Fibroblast of skin of abdomen (primary cell): ENCODE measurements at places on chromosomes 2 and 18.

GRCh38 chr2:42813763-42814162 lies 21.4 kb upstream of the HAAO start:
- DNase-seq, result no peak

GRCh38 chr2:204072443-204073324 lies 136.1 kb downstream of the ICOS start:
- DNase-seq, result no peak

DNA sequence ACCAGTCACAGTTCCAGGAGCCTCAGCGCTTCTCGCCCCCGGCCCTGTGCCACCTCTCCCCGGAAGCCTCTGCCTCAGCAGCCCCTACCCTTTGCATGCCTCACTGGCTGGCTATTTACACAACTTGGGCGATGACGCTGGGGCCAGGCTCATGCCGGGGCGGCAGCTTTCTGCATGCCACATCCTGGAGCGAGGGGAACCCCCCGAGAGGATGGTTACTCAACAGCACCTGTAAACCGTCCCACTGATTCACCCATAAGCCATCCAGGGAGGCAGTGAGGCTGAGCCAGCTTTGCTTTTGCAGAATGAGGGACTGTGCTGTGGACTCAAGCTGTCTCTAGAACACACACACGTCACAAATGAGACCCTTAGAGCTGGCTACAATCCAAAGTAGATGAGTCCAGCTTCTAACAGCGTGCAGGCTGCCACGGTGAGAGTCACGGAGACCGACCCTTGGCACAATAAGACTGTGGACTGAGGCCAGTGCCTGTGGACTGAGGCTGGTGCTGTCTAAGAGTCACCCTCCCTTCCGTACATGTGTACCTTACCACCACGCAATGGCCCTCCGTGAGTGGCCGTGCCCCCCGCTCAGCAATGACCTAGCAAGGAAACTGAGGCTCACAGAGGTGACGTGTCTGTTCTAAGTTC lies 45.6 kb upstream of the ODC1 start:
- DNase-seq, result peak; percentile 5

GRCh38 chr2:39549000-39549399 lies 111.9 kb upstream of the MAP4K3 start:
- DNase-seq, result no peak

- DNase-seq, result no peak
These were observed 141.0 kb downstream of the RPIA start for GRCh38 chr2:88832311-88832991.

GRCh38 chr2:187552828-187553681 lies 1.2 kb downstream of the TFPI start:
- DNase-seq, result peak; percentile 52

DNA sequence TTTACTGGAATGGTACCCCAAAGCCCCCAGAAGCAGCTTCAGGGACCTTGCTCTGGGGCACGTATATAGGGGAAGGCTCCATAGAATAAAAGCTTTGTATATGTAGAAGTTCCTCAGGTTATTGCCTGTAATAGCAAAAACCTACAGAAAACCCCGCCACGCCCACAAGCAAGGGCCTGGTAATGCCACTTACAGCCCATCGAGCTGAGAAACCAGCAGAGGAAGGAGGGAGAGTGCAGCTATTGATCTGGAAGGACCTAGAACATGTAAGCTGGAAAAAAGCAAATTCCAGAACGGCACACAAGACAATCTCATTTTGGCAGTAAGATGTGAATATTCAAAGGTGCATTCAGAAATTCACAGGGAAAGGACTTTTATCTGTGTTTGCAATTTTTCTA lies 15.8 kb downstream of the HS1BP3 start:
- no peak for DNase-seq

DNA sequence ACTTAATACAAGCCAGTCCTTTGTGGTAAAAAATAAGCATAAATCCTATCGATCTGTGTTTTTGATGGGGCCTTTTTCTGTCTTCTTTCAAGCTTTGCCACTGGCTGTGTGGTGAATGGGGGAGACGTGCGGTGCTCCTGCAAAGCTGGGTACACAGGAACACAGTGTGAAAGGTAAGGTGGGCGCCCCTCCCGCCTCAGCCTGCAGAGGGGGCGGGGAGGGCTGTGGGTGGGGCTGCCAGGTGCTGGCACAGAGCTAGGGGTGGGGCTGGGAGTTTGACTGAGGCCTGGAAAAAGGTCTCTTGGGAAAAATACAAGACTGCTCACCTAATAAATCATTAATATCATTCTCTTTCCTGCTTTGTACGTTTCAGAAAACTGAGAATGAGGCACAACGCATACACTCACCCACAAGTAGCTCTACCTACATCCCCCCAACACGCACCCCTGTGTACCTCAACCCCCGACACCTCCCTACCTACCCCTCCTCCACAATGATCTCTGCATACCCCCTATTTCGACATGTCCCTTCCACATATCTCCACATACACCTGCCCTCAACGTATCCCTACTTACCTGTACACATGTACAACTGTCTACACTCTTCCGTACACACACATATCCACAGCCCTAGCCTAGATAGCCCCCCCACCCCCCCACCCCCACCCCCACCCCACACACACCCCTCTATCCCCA lies 129.7 kb upstream of the TTC39C start:
- DNase-seq, result no peak

DNA sequence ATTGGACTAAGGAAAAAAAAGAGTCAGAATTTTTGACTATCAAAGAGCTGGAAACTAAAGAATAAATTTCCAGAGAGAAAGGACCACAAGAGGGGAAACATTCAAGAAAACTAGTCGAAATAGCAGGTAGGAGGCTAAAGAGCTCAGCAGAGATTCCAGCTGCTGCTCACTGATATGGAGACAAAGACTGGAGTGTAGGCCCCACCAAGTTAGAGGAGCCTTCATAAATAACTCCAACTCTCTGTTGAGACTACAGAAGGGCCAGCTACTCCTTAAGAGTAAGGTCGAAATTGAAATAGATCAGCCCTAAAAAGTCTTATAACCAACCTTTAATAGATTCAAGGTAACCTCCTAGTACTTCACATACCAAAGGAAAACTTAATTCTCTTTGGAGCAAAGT lies 31.1 kb downstream of the SS18 start:
- no peak for DNase-seq

GRCh38 chr2:63673865-63674533 lies 85.2 kb downstream of the MDH1 start:
- no peak for DNase-seq

- peak; percentile 85 for DNase-seq
These were observed 47.6 kb upstream of the ZNF521 start for GRCh38 chr18:25399554-25399953.

DNA sequence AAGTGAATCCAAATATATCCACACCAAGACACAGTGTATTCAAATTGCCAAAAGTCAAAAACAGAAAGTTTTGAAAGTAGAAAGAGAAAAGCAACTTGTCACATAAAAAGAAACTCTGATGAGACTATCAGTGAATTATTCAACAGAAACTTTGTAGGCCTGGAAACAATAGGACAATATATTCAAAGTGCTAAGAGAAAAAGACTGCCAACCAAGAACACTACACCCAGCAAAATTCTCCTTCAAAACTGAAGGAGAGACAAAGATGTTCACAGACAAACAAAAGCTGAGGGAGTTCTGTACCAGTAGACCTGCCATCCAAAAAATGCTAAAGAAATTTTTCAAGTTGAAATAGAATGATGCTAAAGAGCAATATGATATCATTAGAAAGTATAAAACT lies 69.6 kb downstream of the GYPC start:
- no peak for DNase-seq

- no peak for DNase-seq
These were observed 13.9 kb downstream of the ANTXR1 start for GRCh38 chr2:69026691-69027459.

DNA sequence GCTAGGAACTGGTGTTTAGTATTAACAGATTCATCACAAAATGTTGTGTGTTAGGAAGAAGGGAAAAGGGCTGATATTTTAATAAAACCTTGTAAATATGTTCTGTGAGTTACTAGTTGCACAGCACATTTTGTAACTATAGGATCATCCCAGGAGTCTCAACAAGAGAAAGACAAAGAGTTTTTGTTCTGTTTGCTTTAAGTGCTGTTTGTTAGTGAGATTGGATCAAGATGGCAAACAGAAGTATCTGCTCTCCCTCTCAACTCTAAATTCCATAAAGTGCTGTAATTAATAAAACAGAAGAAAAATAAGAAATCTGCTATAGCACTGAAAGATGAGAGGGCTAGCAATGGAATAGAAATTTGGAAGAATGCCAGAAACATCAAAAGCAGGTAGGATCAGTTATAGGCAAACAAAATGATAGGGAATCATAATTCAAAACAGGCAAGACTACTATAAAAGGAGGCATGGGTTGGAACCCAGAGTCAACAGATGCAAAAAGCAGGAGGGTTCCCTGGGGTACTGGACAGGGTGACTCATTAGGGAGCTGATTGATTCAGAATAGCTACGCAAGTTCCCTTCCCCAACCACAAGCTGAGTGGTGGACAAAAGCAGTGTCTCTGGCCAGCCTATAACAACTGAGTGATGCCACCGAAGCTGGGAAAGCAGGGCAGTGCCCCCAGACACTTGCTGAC lies 75.8 kb downstream of the DYNC1I2 start:
- DNase-seq, result peak; percentile 49

DNA sequence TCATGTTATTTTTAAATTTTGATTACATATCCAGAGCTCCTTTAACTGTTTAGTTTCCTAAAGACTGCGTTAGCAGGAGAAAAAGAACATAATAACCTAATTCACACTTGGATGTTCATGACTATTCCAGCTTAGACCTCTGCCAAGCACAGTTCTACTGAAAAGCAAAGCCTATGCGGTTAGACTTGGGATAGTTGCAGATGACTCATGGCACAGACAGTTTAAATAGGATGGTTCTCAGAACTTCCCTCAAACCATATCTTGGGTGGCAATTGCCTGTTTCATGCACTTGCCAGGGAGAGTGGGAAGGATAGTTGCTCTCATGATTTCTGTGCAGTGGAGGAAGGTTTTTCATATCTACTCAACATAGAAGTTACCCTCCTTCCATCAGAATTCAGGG lies 149.7 kb upstream of the KLHL29 start:
- DNase-seq, result peak; percentile 12

DNA sequence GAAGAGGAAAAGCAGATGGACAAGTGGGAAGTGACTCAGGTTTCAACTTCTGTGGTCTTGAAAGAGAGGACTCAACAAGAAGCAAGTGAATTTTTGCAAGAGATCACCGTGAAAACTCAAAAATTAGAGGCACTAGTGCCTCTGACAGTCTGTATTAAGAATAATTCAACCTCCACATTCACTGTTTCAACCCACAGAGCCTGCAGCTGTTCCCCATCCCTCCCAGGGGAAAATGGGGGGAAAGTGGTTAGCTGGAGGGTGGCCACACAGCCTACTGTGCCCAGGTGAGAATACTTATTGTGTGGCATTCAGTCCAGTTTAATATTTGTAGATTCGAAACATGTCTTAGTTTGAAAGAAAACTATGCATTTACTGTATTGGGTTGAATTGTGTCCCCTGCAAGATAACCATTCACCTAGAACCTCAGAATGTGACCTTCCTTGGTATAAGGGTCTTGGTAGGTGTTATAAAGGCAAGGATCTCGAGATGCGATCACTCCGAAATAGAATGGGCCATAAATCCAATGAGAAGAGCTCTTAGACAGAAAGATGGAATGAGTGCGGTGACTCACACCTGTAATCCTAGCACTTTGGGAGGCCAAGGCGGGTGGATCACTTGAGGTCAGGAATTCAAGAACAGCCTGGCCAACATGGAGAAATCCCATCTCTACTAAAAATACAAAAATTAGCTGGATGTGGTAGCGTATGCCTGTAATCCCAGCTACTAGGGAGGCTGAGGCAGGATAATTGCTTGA lies 94.3 kb downstream of the IRS1 start:
- no peak for DNase-seq

- DNase-seq, result peak; percentile 47
These were observed 190.9 kb downstream of the TFCP2L1 start for GRCh38 chr2:121094101-121094500.

DNA sequence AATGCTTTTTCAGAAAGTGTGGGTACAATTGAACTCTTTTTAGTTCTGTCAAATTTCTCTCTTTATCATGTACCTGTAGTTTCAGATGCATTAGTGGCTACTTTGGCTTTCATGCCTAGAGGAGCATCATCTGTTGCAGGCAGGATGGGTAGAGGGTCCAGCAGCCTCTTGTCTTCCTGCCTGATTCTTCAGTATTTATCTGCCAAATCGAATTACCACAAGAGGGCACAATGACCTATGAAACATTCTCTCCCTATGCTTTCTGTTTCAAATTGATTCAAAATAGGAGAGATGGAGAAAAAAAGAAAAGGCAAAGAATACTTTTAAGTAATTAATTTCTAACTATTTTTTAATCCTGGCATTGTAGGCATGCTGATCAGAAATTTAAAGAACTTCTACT lies 477.2 kb downstream of the TRIB2 start:
- DNase-seq, result peak; percentile 16

GRCh38 chr2:184067502-184067901 lies 530.8 kb upstream of the ZNF804A start:
- no peak for DNase-seq

- DNase-seq, result no peak
These were observed 114.5 kb downstream of the RNF144A start for GRCh38 chr2:7031547-7032245.

DNA sequence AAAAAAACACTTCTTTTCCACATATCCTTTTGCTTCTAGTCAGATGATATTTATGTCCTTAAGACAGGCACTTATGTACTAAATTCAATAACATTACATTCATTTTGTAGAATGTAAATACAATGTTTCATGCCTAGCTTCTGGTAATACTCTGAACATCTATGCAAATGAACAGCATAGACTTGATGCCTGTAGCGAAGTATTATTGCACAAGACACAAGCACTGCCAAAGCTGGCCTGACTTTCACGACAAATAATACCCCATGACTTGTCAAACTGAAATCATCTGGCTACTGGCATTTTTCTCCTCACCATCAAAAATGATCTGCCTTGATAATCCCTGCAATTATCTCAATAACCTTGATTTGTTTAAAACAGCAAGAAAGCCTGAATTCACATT lies 101.3 kb downstream of the L3MBTL4 start:
- no peak for DNase-seq

GRCh38 chr2:6475155-6475940 lies 390.4 kb downstream of the CMPK2 start:
- no peak for DNase-seq

GRCh38 chr18:42047721-42048120 lies 92.7 kb downstream of the PIK3C3 start:
- no peak for DNase-seq

GRCh38 chr2:241456546-241456945 lies 51.8 kb downstream of the STK25 start:
- DNase-seq, result no peak

- no peak for DNase-seq
These were observed 14.2 kb downstream of the EIF2AK2 start for GRCh38 chr2:37142546-37142945.
